ENCODE measurements at places on chromosomes 2 and 18. TPM values are rescaled to one million over a fixed set of nuclear protein-coding genes. Genes with fewer than 3 reads are reported as not detected.

Gene AFF3
- total RNA-seq, result not detected

GRCh38 chr2:164948540-164948939 lies 6.8 kb downstream of the SLC38A11 start:
- no peak overlapping the region for H3K27ac ChIP-seq
- no peaks in the 10 kb centered on the region for H3K27me3 ChIP-seq
- no peaks in the 10 kb centered on the region for H3K36me3 ChIP-seq
- no peak for DNase-seq
- no peak overlapping the region for H3K4me3 ChIP-seq

Gene CD28
- not detected for total RNA-seq

GRCh38 chr2:240759459-240759858 lies 60.6 kb downstream of the KIF1A start:
- no peak for DNase-seq
- H3K27ac ChIP-seq, result no peak overlapping the region
- H3K4me3 ChIP-seq, result no peak overlapping the region
- no peaks in the 10 kb centered on the region for H3K4me1 ChIP-seq
- peaks cover 77% of the 10 kb centered on the region for H3K36me3 ChIP-seq
- no peaks in the 10 kb centered on the region for H3K27me3 ChIP-seq

Gene THAP4
- total RNA-seq, result 53.6 TPM

DNA sequence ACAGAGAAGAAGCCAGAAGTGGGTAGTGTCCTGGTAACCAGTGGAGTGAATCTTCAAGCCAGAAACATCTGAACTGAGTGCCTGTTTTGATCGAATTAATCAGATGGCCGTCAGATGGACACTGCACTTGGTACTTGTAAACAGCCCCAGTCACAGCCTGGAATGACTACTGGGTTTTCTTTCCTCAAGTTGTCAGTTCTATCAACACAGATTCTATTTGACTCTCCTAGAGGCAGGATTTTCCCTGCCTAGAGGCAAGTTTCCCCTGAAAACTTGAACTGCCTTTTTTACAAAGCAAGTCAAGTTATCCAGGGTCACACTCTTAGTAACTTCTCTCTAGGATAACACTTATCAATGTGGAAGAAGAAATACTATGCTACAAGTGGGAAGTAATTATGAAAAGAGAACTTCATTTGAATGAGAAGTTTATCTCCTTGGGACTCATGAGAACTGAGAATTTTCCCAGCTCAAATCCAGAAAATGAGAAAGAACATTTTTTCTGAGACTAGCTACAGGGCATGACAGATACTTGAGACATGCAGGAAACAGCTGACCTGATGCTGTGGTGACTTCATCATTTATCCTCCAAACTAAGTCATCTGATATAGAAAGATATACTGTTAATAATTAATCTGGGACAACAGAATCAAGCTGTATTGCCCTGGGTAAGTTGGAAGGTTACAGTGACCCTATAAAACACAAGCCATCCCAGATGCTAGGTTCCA lies 36.0 kb downstream of the SULT1C2 start:
- no peak for DNase-seq
- no peak overlapping the region for H3K4me3 ChIP-seq
- H3K36me3 ChIP-seq, result no peaks in the 10 kb centered on the region
- H3K27ac ChIP-seq, result no peak overlapping the region
- no peaks in the 10 kb centered on the region for H3K27me3 ChIP-seq
- peaks cover 9% of the 10 kb centered on the region for H3K4me1 ChIP-seq

GRCh38 chr2:188079196-188079595 lies 212.5 kb upstream of the GULP1 start:
- H3K27me3 ChIP-seq, result no peaks in the 10 kb centered on the region
- DNase-seq, result no peak
- H3K36me3 ChIP-seq, result no peaks in the 10 kb centered on the region

Gene ZNF804A
- 0.09 TPM for total RNA-seq

DNA sequence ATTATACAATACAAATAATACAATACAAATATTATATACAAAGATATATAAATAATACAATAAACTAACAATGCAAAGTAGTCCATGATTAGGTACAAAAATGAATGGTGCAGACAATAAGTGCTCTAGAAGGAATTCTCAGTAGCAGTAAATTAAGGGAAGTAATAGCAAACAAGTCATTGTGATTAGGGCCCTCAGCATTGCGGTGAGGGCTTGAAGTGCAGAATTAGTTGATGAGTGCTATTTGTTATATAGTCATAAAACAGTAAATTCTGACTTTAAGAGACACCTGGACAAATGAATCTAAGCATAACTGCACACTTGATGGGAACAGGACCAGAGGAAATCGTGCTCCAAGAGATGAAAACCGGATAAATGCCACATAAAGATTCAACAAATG lies 74.9 kb downstream of the ANKRD44 start:
- H3K4me3 ChIP-seq, result no peak overlapping the region
- H3K4me1 ChIP-seq, result no peaks in the 10 kb centered on the region
- no peak for DNase-seq
- H3K27ac ChIP-seq, result no peak overlapping the region

Data from Calu3 (cell line).